ENCODE measurements at places on chromosomes 6 and 20. TPM values are rescaled to one million over a fixed set of nuclear protein-coding genes. Genes with fewer than 3 reads are reported as not detected.
A peak's percentile ranks its signal among the peaks of the same experiment; 100 is the strongest.

MEP1A gene
- not detected for total RNA-seq

- H3K4me1 ChIP-seq, result no peaks in the 10 kb centered on the region
- H3K36me3 ChIP-seq, result no peaks in the 10 kb centered on the region
- DNase-seq, result no peak
- H3K4me3 ChIP-seq, result no peak overlapping the region
- no peaks in the 10 kb centered on the region for H3K27me3 ChIP-seq
Observed at GRCh38 chr6:81801489-81801888, 49.0 kb upstream of the TENT5A start.

- H3K36me3 ChIP-seq, result no peaks in the 10 kb centered on the region
- H3K4me3 ChIP-seq, result no peak overlapping the region
- no peaks in the 10 kb centered on the region for H3K4me1 ChIP-seq
- H3K27me3 ChIP-seq, result no peaks in the 10 kb centered on the region
- H3K27ac ChIP-seq, result no peak overlapping the region
Observed at GRCh38 chr6:163820745-163821458, 406.4 kb downstream of the QKI start.

- H3K27me3 ChIP-seq, result no peaks in the 10 kb centered on the region
- no peak for DNase-seq
- H3K4me1 ChIP-seq, result no peaks in the 10 kb centered on the region
- no peak overlapping the region for H3K4me3 ChIP-seq
- no peaks in the 10 kb centered on the region for H3K36me3 ChIP-seq
- no peak overlapping the region for H3K27ac ChIP-seq
Observed at GRCh38 chr6:87754828-87755227, 52.8 kb upstream of the AKIRIN2 start.

DNA sequence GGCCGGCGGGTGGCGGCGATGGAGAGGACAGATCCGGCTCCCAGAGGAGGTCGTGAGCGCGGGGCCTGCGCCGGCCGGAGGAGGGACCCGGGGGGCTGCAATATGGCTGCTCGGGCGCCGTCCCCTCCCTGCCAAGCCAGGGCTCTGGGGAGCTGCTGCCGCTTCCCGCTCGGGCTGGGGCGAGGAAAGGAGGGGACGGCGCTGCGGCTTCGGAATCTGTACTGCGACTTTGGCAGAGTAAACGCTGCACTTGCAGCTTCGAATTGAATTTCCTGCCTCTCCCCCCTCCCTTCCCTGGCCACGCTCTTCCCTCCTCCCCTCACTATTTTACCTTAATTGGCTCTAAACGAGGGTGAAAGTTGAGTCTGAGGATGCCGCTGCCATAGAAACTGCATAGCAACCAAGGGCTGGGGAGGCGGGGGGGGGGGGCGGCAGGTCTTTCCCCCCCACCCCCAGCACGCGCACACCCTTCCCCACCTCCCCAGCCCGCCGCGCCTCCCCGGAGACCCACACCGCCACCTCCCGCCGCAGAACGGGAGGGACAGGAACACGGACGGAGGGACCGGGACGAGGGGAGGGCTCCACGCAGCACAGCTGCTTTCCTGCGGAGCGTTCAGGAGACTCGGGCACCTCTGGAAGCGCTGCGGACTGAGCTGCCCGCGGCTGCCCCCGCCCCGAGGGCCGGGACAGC, 93.9 kb downstream of the RNASET2 start:
- H3K36me3 ChIP-seq, result no peaks in the 10 kb centered on the region
- H3K4me1 ChIP-seq, result peaks cover 5% of the 10 kb centered on the region
- peak overlapping the region; percentile 57 for H3K4me3 ChIP-seq

DNA sequence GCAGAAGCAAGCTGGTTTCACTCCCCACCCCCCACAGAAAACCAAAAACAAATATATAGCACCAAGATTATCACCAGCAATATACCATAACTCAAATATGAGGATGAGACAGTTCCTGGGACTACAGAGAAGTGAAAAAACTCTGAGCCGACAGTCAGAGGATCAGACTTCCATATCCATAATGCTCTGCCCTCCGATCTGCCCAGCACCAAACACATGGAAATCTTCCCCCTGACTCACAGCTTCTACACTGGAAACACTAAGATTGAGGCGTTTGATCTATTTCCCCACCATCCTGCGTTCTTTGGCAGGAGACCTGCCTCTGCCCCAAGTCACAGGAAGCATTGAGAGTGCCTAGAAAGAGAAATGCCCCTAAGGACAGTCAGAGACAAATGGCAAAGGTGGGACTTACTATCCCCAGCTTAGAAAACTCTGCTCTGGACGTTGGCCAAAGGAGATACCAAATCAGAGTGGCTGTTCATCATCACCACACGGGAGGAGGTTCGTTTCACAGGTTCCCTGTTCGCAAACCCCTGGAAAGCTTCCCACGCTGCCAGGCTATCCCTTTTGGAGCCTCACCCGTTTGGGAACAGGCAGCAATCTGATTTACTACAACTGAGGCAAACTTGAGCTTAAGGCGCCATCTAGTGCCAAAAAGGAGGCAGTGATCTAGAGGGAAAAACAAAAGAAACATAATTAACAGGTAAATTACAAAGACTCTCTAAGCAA, 48.7 kb upstream of the SRSF6 start:
- no peaks in the 10 kb centered on the region for H3K36me3 ChIP-seq
- no peaks in the 10 kb centered on the region for H3K27me3 ChIP-seq
- no peak overlapping the region for H3K27ac ChIP-seq
- H3K4me3 ChIP-seq, result no peak overlapping the region
- DNase-seq, result no peak

DNA sequence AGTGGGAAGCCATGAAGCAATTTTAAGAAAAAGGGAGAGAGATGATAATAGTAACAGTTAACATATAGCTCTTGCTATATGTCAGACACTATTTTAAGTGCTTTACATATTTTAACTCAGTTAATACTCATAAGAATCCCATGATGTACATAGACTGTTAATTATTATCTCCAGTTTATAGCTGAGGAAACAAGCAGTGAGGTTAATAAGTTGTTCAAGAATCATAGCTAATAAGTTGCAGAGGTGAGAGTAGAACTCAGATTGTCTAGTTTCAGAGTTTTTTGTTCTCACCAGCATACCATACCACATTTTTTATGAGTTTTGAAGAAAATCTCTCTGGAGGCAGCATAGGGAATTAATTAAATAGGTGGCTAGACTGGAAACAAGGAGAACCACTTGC, 144.6 kb upstream of the MMS22L start:
- no peak overlapping the region for H3K27ac ChIP-seq
- H3K4me1 ChIP-seq, result no peaks in the 10 kb centered on the region
- DNase-seq, result no peak

- H3K4me3 ChIP-seq, result no peak overlapping the region
- peaks cover 79% of the 10 kb centered on the region for H3K4me1 ChIP-seq
- peaks cover 11% of the 10 kb centered on the region for H3K36me3 ChIP-seq
- no peak for DNase-seq
- no peaks in the 10 kb centered on the region for H3K27me3 ChIP-seq
Observed at GRCh38 chr20:44891826-44892225, 6.3 kb downstream of the YWHAB start.

- H3K27ac ChIP-seq, result no peak overlapping the region
- no peak overlapping the region for H3K4me3 ChIP-seq
Observed at GRCh38 chr20:47019121-47019824, 124.6 kb downstream of the EYA2 start.
